ENCODE measurements at places on chromosomes 11 and 22.

DNA sequence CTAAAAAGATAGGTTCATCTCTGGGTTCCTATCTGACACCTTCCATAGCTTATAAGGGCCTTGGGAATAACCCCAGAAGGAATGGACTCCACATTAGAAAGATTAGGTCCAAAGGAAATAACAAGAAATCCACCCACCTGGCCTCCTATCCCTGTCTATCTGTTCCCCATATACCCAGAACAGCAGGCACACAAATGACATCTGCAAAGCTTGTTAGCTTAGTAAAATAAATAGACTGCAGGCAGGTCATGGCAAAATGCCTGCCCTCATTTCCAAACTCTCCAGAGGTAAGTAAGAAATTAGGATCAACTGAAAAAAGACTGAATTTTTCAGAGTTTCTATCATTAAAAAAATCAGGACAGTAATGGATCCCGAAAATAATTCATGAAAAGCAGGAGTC lies 489.5 kb downstream of the DLG2 start:
- DNase-seq: no peak

- no peak for DNase-seq
Observed at GRCh38 chr11:19281041-19281440, 40.3 kb upstream of the E2F8 start.

DNA sequence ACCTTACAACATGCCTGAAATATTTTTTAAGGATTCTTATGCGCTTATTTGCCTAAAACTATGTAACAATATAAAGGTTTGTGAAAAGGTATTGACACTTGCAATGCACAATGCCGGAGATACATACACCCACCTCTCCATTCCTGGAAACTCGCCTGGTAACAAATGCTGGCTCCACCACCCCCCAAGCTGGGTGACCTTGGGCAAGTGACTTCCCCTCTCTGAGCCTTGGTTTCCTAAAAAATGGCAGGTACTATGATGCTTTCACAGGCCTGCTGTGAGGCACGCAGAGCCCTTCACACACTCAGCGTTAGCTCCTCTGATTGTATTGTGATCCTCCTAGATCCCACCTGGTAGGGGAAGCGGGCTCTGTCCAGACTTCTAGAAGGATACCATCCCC lies 2.3 kb downstream of the GAL3ST1 start:
- DNase-seq: no peak

- no peak for DNase-seq
Observed at GRCh38 chr11:20351136-20351535, 12.4 kb upstream of the HTATIP2 start.

- DNase-seq: no peak
Observed at GRCh38 chr11:28826807-28827206, 718.6 kb downstream of the METTL15 start.

DNA sequence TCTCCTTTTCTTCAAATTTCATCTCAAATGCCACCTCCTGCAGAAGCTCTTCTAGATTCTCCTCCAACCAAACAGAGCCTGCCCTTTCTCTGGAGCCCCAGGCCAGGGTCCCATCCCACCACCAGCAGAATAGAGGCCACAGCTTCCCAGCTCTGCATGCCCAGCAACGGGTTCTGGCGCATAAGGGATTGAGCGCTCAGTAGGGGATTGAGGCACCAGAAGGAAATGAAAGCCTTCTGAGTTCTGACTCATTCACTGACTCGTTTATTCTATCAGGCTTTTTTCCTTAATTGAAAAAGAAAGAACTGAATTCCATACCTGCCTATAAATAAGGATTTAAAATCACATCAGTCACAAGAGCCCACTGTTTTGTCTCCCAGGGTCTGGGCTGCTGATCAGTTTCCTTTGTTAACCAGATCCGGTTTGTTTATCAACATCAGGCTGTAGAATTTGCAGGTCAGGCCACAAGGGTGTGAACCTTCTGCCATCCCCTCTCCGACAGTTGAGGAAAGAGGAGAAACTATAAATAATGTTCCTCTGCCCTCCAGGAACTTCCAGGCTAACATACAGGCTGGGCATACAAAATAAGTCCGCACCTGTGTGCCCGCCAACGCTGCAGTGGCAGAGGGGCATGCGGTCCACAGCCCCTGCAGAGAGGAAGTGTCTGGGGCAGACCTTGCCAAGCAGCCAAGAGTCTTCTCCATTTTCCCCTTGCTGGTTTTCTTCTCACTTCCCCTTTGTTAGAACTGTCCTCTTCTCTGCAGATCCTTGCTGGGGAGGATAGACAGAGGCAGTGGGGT lies 63.5 kb upstream of the PRDM11 start:
- no peak for DNase-seq

- no peak for DNase-seq
Observed at GRCh38 chr11:111231836-111232235, 13.7 kb upstream of the POU2AF2 start.

GRCh38 chr22:30211124-30211820 lies 35.3 kb downstream of the LIF start:
- DNase-seq: no peak

DNA sequence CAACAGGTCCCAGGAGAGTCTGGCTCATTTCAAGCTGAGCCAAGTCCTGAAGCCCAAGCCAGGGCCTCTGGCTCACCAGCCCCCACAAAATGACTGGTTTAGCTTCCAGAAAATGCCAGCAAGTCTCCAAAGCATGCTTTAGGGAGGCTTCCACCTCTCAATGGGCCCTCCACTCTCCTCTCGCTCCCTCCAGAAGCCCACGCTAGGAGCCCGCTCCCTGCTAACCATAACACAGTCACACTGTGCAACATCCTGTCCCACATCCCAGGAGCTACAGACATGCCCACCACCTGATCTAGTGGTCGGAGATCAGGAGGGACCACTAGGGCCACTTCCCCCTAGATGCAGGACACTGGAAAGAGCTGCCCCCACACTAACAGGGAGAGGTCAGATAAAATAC lies 6.9 kb downstream of the SULT4A1 start:
- no peak for DNase-seq

DNA sequence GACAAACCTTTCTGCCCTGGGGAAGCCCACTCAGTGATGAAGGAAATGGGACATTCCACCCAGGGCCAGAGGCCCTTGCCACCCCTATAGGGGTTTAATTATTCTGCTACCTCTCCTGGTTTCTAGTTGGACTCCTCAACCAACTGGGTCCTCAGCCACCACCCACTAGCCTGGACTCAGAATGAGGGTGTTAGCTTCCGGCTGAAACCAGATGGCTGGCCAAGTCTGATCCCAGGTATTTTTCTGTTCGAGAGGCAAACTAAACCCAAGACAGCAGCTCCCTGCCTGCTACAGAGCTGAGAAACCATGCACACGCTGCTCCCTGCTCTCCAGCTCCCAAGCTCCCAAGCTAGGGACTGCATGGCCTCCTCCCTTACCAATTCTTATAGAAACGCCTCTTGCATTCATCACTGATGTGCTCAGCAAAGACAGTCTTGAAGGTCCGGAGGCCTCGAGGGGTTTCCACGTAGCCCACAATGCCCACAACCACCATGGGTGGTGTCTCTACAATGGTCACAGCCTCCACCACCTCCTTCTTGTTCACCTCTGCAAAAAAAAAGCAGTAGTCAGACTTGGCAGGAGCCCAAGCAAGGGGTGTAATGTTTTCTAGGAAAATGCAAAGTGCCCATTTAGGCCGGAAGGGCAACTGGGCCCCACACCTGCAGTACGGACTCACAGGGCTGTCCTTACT lies 2.2 kb downstream of the RPL3 start:
- DNase-seq: no peak

DNA sequence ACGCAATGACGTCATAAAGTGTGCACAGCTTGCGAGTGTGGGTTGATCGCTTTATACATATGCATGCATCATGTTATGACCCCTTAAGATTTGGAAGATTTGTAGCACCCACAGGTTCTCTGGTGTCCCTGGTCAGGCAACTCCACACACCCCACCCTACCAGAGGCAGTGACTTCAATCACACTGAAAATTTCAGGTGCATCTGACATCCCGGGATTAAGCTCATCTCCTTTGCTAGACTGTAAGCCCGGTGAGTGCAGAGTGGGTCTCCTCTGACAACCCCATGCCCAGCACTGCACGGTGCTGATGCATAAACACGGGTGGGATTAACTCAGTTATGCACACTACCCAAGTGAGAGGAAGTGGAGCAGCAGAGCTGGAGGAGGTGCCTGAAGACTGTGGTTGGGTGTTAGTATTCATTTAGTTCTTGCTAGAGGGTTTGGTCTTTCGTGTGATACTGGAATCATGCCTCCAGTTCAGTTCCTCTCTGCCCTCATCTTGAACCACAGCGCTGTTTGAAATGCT lies 6.5 kb downstream of the ARSA start:
- DNase-seq: no peak

DNA sequence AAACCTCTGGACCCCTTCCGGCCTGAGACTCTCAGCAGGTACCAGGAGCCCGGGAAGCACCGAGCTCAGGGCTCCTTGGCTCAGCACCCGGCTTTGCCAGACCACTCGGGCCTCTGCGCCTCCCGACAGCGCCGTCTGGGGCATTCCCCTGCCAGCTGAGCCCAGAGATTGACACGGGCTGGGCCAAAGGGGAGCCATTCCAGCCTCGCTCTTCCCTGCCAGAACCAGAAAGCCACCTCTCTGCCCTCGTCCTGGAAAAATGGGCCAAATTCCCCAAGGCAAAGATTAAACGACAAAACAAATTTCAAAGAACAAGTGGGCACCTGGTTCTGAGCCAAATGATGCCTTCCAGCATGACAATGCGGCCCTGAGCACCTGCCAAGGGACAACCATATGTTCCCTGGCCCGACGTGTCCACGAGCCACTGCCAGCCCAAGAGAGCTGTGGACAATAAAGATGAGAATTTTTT lies 59.3 kb downstream of the CELSR1 start:
- DNase-seq: no peak

- DNase-seq: no peak
Observed at GRCh38 chr11:64924910-64925284, 408 bp downstream of the PPP2R5B start.

DNA sequence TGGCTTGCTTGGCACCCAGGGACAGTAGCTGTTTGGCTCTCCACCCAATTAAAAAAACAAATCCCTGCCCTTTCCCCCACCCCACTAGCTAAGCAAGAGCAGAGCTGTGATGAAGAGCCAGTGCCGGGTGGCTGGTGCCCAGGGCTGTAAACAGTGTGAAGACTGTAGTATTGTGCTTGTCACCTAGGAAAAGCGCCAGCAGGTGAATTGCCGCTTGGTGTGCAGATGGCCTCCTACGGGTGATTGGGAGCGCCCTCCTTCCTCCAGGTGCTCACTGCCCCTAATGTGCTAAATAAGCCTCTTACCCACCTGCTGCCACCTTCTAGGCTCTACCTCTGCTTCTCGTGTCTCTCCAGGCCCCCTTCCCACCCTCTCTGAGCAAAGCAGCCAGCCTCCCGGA lies 18.4 kb upstream of the RAPSN start:
- no peak for DNase-seq

DNA sequence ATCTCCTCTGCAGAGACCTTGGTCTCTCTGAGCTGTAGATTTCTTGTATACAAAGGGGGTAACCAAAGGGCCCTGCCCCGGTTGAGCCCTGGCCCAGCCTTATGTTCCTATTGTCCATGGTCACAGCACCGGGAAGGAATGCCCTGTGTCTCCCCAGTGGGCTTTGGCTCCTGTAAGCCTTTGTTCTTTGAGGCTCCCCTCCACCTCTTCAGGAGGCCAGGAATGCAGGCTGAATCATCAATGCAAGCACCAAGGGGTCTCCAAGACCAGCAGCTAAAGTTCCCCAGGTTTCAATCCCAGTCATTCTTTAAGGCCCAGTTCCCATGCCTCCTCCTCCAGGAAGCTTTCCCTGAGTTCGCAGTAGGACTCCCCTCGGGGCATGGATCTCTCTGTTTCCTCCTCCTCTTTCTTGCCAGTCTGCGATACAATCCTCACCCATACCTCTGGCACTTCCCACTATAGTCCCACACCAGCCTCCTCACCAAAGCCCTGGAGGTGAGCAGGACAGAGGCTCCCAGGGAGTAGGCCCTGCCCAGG lies 29.2 kb upstream of the KLHL35 start:
- no peak for DNase-seq

DNA sequence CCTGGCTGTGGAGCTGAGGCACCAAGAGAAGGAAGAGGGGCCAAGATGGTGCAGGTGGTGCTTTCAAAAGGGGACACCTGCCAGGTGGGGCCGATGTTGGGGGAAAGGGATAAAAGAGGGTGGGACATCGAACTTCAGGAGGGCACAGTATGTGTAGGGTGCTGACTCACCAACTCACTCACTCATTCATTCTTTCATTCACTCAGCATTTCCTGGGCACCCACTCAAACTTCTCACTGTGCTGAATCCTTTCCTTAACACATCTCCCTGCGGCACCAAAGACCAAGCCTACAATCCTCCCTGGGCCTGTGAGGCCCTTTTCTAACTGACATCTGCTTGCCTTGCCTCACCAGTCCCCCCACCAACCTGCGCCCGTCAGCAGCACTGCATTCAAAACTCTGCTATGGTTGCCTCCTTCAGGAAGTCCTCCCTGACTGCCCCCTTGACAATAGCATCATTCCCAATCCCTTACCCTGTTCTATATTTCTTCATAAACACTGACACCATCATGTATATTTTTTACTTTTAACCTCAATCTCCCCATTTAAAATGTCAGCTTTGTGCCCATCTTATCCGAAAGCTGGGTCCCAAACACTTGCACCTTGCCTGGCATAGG lies 246.6 kb downstream of the MN1 start:
- DNase-seq: no peak

DNA sequence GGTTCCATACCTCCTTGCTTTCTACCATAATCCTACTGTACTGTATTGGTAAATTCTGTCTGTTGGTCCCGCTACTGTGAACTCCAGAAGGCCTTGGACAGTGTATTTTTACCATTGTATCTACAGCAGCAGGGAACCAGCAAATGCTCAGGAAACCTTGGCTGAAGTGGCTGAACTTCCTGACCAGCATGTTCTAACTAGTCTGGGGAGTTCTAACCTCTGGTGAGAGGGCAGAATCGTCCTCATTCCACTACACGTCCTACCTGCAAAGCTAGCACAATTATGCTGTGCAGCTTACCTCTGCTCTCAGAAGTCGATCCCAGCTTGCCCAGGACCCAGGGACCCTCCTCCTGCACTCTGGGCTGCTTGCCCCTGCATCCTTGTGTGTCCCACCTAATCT lies 283.1 kb downstream of the TENM4 start:
- no peak for DNase-seq

- DNase-seq: no peak
Observed at GRCh38 chr11:28976801-28977145, 868.6 kb downstream of the METTL15 start.

DNA sequence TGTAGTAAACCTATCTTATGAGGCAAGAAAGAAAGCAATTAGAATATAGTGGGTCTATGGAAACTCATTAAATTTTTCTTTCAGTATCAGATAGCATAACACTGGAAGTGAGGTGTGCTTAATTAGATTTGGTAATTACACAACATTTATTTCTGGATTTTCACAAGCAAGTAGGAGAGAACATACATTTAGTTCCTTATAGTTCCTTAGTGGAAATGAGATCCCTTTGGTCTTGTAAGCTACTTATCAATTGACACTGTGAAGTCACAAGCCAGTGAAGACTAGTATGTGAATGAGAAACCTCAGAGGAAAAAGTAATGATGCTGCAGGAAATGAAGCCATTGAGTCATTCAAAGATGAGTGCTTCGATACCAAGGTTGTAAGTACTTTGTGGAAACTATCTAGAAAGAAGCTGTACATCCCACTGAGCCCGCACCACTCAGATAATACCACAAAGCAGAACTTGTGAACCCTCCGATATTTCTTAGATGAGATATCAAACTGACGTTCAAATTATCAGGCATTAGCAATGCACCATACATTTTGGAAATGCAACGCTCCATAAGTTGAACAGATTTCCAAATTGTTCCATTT lies 53.5 kb downstream of the ENTHD1 start:
- DNase-seq: peak; percentile 25

- no peak for DNase-seq
Observed at GRCh38 chr11:28983780-28984179, 875.6 kb downstream of the METTL15 start.

Data from activated CD4-positive, alpha-beta T cell treated with anti-CD3 and anti-CD28 coated beads, Interleukin-2, amount 50 U/mL, for 4 hours (primary cell).